Effector memory CD8-positive, alpha-beta T cell (primary cell): ENCODE measurements at places on chromosomes 12 and 14.

GRCh38 chr12:47164724-47165439 lies 85.1 kb upstream of the AMIGO2 start:
- no peak for DNase-seq
- no peaks in the 10 kb centered on the region for H3K27me3 ChIP-seq
- H3K4me1 ChIP-seq: peaks cover 19% of the 10 kb centered on the region
- H3K27ac ChIP-seq: no peak overlapping the region
- H3K4me3 ChIP-seq: no peak overlapping the region
- peaks cover 12% of the 10 kb centered on the region for H3K36me3 ChIP-seq

- no peaks in the 10 kb centered on the region for H3K36me3 ChIP-seq
- no peaks in the 10 kb centered on the region for H3K27me3 ChIP-seq
- no peaks in the 10 kb centered on the region for H3K4me1 ChIP-seq
- no peak overlapping the region for H3K4me3 ChIP-seq
- DNase-seq: no peak
- H3K27ac ChIP-seq: no peak overlapping the region
Observed at GRCh38 chr12:105466901-105467598, 136.6 kb downstream of the C12orf75 start.

DNA sequence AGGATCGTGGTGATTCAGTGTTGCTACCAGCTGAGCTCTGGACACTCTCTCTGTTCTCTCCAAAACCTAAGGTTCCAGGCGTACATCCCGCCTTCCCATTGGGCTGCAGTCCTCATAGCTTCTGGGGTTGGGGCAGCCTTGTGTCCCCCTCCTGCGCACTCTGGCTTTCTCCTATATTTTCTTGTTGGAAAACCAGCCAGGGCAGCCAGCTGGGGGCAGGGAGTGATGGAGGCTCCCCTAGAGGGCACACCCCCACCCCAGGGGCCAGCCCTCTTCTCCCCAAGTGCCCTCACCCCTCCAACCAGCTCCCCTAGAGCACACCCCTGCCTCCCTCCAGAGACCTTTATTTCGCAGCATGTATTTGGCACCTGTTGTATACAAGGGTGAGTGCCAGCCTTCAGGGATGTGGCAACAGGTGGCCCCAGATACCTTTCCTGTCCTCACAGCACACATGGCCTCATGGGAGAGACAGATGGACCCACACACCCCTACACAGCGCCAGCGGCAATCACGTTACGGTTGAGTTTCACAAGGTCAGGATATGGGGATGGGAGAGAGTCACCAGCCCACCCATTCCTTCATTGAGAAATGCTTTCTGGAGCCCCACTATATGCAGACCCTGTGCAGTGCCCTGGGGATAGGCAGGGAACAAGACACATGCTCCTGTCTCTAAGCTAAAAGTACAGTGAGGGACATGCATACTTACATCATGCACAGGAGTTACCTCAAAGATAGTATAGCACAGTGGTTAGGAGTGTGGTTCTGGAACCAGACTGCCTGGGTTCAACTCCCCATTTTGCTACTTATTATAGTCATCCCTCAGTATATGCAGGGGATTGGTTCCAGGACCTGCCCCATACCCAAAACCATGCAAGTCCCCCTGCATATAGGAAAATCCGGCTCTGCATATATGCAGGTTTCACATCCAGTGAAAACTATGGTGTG lies 141.1 kb downstream of the PHETA1 start:
- H3K4me1 ChIP-seq: peaks cover 2% of the 10 kb centered on the region
- DNase-seq: no peak
- H3K27ac ChIP-seq: no peak overlapping the region

- H3K27ac ChIP-seq: no peak overlapping the region
- no peak for DNase-seq
- H3K36me3 ChIP-seq: no peaks in the 10 kb centered on the region
- no peak overlapping the region for H3K4me3 ChIP-seq
- no peaks in the 10 kb centered on the region for H3K4me1 ChIP-seq
Observed at GRCh38 chr12:97572220-97572619, 109.6 kb downstream of the RMST start.

GRCh38 chr12:45282411-45282810 lies 66.5 kb downstream of the ANO6 start:
- no peak for DNase-seq
- H3K27me3 ChIP-seq: no peaks in the 10 kb centered on the region
- H3K36me3 ChIP-seq: peaks cover 3% of the 10 kb centered on the region
- no peak overlapping the region for H3K27ac ChIP-seq
- H3K4me1 ChIP-seq: peaks cover 16% of the 10 kb centered on the region
